Body of pancreas (tissue), 4 donors: ENCODE measurements at places on chromosomes 13 and 19.

GRCh38 chr13:110554227-110554836 is 7.2 kb downstream of the RAB20 start:
- no peak for DNase-seq

DNA sequence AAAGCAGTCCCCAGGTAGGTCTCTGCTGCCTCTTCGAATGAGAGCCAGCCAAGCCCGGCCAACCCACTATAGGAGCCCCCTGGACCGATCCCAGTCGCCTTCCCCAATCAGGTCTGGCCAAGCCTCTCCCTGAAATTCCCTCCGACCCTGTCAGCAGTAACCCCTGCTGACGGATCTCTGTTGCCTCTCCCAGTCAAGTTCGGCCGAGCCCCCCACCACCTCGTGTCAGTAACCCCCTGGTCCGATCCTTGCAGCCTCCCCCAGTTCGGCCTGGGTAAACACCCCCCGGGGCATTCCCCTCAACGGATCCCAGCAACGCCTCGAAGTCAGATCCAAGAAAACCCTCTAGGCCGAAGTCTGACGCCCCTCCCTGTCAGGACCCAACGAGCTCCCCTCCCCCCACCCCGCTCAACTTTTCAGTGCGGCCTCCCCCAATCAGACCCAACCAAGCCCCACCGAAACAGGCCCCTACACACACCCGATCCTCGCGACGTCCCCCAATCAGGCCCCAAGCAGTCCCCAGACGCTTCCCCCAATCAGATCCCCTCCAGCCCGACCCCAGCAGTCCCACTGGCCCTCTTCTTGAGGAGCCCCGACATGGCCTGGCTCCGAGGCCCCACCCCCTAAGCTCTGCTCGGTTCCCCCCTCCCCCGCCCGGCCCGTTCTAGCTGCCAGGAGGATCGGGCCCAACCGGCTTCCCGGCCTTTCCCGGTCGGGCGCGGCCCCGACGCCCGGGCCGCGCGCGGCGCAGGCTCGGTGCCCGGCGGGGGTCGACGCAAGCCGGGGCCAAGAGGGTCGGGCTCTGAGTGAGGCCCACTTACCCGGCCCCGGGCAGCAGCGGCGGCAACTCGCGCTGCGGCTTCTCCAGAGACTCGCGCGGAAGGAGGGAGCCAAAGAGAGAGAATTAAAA is 1.8 kb downstream of the TNPO2 start:
- peak; percentile 63 for DNase-seq

GRCh38 chr19:31391518-31391917 is 42.3 kb upstream of the TSHZ3 start:
- DNase-seq: no peak

DNA sequence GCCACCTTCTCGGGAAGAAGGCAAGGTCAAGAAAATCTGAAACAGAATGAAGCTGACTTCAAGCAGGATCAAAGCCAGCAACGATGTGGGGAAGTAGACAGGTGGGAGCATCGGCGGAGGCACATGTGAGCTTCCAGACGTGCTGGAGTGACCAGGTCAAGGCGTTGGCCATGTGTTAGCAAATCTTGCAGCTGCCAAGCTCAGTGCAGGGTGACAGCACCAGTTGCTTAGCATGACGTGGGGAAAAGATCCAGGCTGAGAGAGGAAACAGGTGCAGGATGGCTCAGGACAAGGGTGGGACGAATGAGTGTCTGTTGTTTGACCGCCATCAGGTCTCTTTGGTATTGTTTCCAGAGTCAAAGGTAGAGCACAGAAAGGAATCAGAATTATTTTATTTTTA is 92.3 kb downstream of the TNFSF13B start:
- DNase-seq: no peak

- DNase-seq: no peak
These were observed 86.2 kb upstream of the MBNL2 start for GRCh38 chr13:97135883-97136282.

DNA sequence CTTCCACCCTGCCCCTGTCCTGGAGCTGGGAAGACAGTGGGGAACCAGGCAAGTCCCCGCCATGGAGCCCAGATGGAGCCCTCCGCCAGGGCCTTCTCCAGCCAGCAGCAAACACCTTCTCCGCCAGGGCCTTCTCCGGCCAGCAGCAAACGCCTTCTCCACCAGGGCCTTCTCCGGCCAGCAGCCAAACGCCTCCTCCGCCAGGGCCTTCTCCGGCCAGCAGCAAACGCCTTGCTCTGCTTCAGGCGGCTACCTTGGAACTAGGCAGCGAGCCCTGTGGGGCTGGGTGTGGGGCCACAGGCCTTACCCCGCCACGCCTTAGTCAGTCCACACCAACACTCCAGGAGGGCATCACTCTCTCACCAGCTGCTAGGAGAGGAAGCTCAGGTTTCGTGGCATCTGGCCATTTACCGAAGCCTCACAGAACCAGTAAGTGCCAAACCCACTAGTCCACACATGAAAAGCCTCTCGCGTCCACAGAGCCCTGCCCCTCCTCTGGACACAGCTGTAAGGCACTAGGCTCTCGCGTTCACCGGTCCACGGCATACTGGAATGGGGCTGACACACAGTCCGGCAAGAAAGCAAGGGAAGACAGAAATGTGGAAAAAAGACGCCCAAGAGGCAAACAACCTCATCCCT is 41.0 kb downstream of the MLLT1 start:
- peak; percentile 37 for DNase-seq

GRCh38 chr13:43195551-43195950 is 172.2 kb downstream of the DNAJC15 start:
- DNase-seq: no peak

- no peak for DNase-seq
These were observed 12.2 kb upstream of the MYH14 start for GRCh38 chr19:50191216-50191615.

- no peak for DNase-seq
These were observed 521.0 kb downstream of the SUCLA2 start for GRCh38 chr13:47480121-47480520.

GRCh38 chr19:3669947-3670795 is 30.1 kb downstream of the PIP5K1C start:
- DNase-seq: peak; percentile 47

- DNase-seq: no peak
These were observed 1.5 kb downstream of the FCAR start for GRCh38 chr19:54875506-54875905.

- no peak for DNase-seq
These were observed 24.1 kb downstream of the ING1 start for GRCh38 chr13:110737555-110737954.

- DNase-seq: no peak
These were observed 145.9 kb downstream of the DACH1 start for GRCh38 chr13:71721104-71721503.

GRCh38 chr13:108200781-108201398 is 14.4 kb downstream of the LIG4 start:
- DNase-seq: no peak

- DNase-seq: no peak
These were observed 1140.4 kb downstream of the EFNB2 start for GRCh38 chr13:105395041-105395440.

DNA sequence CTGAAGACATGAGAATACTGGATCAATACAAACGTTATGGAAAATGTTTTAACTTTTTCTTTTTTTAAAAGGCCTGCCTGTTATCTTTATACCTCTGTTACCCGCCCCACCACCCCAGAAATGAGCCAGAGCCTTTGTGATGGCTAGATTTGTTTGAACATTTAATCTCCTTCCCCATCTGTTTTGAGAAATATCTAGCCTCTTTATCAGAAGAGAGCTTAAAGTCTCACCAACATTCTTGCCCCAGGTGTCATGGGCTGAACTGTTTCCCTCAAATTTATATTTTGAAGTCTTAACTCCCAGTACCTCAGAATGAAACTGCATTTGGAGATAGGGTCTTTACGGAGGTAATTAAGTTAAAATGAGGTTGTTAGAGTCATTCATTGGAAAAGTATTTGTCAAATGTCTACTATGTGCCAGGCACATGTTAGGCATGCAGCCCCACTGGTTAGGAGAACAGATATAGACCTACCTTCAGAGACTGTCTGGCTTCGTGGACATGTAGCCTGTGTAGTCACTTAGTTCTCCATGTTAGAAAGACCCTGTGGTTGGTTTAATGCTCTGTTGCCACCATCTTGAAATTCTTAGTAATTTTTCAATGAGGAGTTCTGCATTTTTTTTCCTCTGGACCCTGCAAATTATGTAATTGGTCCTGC is 6.3 kb upstream of the RB1 start:
- DNase-seq: no peak

DNA sequence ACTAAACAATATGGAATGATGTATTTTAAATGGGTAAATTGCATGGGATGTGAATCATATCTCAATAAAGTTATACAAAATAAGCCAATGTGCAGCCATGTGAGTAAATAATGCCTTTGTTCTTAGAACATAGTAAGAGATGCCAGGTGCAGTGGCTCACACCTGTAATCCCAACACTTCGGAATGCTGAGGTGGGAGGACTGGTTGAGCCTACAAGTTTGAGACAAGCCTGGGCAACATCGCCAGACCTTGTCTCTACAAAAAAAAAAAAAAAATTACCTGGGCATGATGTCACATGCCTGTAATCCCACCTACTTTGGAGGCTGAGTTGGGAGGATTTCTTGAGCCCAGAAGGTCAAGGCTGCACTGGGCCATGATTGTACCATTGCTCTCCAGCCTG is 230.7 kb downstream of the RFC3 start:
- DNase-seq: no peak

DNA sequence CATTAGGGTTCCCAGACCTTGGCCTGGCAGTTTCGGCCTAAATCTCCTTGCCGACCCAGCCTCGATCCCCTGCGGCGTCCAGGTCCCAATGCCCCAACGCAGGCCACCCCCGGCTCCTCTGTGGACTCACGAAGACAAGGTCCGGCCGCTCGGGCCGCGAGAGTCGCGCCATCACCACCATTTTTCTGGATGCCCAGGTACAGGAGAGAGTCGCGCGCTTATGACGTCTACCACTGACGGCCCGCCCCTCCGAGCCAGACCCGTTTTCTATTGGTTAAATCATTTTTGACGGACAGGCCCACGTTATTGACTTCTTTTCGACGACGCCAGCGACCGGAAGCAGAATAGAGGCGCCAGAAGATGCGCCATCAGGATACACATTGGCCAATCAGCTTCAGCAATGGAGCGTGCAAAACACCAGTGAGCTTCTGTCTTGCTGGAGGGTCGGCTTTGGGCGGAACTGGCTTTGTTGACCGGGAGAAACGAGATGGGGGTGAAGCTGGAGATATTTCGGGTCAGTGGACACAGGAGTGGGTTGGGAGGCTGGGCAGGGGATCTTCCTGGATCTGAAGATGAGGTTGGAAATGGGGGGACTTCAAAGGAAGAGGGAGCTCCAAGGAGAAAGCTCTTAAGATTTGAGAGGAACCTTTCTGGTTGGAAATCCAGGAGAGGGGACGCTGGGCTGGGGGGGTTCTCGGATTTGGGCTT is at the start of the genes PET100 and XAB2:
PET100 (plus strand) TSS at position 447 of the 708 bp plus-strand sequence; CDS start at position 488, 41 bp downstream.
XAB2 (minus strand) TSS at position 199 of the 708 bp plus-strand sequence; CDS start at position 181, 18 bp downstream.
- peak; percentile 99 for DNase-seq

DNA sequence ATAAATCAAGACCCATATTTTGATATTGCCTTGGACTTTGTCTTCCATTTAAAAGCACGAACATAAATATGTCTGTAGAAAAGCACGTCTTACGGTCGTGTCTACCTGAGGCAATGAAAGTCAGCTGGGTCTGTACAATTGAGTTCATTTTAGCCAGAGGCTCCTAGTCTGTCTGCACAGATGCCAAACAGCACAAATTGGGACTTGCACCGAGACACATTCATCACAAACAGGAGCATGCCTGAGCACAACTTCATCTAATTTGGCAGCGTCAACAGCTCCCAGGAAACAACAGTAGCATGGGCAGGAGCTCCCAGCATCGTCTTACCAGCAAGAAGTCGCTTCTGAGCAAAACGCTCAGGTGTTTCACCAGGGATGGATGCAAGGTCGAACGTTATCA is 687.0 kb downstream of the EFNB2 start:
- no peak for DNase-seq
